ENCODE measurements at places on chromosomes 7 and 10.

DNA sequence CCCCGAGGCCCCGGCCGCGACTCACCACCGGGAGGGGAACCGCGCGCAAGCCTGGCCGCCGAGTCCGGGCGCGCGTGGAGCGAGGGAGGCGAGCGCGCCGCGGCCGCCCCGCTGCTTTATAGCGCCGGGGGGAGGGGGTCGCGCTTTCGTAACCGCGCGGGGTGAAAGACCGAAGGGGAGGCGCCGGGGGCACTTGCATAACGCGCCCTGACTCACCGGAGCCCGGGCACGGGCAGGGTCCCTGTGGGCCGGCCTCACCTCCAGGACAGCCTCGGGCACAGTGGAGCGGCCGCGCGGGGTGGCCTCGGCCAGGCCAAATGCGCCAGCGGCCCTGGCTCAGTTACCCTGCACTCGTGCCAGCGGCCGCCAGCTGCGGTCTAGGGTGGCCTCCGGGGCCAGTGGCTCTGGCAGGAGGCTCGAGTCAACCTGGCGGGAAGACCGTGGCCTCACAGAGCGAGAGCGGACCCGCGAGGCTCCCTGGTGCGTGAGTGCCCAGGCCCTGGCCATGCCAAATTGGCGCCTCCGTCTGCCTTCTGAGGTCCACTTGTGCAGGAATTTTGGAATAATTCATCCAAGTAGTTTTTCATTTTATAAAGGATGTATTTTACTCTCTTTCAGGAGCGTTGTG is at the start of gene RBP4:
Gene RBP4 (minus strand): TSS at position 90 of the 628 bp plus-strand sequence. CDS start 207 bp downstream, outside the sequence.
- no peak for DNase-seq

DNA sequence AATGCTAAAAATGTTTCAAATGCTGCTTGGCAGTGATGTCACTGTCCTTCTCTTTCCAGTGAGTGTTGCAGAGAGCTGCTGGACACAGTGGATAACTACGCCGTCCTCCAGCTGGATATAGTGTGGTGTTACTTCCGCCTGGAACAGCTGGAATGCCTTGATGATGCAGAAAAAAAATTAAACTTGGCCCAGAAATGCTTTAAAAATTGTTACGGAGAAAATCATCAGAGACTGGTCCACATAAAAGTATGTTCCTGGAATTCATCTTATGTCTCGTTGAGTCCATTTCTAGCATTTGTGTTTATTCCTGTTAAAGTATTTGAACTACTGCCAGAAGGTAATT is 25.2 kb downstream of the NUB1 start:
- no peak for DNase-seq

DNA sequence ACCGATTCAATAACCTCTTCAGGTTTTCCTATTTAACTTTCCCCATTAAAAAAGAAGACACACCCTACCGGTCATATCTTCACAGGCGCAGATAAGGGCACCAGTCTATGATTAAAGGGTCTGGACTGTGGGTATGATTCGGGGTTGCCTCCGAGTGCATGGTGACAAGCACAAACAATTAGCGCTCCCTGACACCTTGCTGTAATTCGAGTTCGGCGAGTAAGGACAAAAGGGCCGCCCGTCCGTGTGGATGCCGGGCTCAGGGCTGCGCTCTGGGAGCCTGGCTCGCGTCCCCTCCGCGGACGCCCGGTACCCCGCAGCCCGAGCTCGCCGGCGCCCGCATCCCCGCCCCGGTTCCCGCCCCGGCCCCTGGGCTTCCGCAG is 111.9 kb upstream of the RHEB start:
- DNase-seq, result peak; percentile 58

DNA sequence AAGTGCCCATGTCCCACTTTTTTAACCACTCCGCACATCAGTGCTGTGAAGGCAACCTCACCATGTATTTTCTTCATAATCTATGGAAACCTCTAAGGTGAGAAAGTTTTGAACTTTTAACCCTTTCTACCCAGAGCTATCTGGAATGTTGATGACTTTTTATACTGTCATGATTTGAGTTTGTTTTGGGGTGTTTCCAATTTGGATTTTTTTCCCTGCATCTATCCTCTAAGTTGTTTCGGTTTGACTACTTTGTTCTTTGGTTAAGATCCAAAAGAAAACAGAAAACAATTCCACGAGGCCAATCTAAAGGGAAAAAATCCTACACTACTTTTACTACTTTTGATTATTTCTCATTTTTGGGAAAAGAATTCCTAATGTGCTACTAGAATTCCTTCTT is 279.7 kb downstream of the USP6NL start:
- DNase-seq, result no peak

Data from NCI-H345 (cell line).